ENCODE measurements at places on chromosomes 2 and 18. TPM values are rescaled to one million over a fixed set of nuclear protein-coding genes. Genes with fewer than 3 reads are reported as not detected.

DNA sequence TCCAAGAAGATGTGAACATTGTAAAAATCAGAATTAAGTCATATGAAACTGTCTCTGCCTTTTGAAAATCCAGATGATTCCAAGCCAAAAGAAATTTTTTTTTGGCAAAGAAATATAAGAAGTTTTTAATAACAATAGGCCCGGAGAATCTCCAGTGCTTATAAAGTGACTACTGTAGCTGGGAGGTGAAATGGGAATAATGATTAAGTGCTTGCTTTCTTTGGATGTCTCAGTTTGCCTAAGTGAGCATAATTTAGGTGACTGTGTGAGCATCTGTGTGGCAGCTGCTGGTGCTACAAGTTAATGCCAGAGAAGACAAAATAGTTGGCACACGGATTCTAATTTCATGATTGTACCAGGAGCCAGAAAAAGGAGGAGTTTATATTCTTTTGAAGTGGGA lies 185.0 kb downstream of the LTBP1 start:
- no peak for DNase-seq

DNA sequence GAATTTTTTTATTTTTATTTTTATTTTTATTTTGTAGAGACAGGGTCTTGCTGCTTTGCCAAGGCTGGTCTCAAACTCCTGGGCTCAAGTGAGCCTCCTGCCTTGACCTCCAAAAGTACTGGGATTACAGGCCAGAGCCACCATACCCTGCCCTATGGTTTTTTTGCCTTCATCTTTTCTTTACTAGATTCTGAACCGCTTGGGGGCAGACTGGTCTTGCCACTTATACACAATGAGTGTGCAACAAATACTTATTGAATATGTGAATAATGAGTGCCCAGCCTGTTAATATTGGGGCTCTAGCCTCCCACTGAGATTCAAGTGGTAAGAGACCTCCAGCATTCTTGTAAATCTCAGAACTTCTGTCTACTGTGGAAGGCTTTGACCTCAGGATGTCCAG lies 3.9 kb downstream of the NCK2 start:
- DNase-seq: no peak

DNA sequence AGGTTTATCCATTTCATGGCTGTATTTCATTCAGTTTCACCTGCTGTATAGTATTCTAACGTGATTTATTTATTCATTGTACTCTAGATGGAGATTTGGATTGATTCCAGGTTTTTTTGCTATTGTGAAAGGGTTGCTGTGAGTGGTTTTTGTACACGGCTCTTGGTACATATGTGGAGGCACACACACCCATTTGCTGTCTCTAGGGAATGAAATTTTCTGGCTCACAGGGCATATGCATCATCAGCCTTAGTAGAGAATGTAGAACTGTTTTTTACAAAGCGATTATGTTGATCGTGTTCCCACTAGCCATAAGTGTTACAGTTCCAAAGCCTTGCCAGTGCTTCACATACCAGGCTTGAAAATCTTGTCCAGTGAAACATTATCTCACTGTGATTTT lies 5.1 kb downstream of the SPTBN1 start:
- DNase-seq: no peak

- no peak for DNase-seq
These were observed 167.1 kb upstream of the FOSL2 start for GRCh38 chr2:28225473-28226080.

The FAM110C gene
- total RNA-seq: 4.2 TPM

The KIF1A gene
- total RNA-seq: 132 TPM

The PMAIP1 gene
- total RNA-seq: 4.6 TPM

GRCh38 chr2:227853204-227853629 lies 18.2 kb upstream of the DAW1 start:
- no peak for DNase-seq

The G6PC2 gene
- total RNA-seq: not detected

DNA sequence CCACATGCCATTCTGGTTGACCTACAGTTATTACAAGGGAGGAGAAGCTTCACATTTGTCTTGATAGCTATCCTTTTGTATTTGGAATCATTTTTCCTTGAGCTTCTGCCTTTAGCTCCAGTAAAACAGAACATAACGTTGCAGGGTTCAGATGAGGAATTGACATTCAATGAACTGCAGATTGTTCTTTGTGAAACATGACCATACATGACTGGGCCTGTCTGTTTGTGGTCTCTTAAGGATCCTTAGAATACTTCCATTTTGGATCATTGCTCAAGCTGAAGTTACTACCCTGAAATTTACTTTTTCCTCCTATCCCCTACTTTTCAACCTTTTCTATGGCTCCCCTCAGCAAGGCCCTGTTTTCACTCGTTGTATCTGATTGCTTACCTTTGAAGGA lies 1281.7 kb upstream of the CELF4 start:
- DNase-seq: no peak

DNA sequence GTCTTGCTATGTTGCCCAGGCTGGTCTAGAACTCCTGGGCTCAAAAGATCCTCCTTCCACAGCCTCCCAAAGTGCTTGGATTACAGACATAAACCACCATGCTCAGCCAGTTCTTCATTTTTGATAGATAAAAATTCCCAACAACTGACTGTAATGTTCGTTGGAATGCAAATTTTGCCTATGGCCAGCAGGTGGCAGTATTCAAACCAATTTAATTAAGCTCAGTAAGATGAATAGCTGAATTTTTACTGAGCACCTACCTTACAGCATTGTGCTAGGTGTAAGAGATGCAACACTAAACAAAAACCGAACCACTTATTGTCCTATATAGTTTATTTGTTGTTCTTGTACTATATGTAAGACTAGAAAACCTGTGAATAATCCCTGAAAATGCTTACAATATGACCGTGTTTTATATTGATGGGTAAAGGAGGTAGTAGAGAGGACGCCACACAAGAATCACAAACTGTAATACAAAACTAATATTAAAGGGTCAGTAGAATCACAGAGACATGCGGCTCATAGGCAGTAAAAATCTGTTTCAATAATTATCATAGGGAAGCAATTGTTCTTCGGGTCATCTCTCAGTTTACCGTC lies 8.2 kb upstream of the TMEM182 start:
- no peak for DNase-seq

The SCN2A gene
- total RNA-seq: 0.86 TPM

The GALR1 gene
- total RNA-seq: 4.0 TPM

DNA sequence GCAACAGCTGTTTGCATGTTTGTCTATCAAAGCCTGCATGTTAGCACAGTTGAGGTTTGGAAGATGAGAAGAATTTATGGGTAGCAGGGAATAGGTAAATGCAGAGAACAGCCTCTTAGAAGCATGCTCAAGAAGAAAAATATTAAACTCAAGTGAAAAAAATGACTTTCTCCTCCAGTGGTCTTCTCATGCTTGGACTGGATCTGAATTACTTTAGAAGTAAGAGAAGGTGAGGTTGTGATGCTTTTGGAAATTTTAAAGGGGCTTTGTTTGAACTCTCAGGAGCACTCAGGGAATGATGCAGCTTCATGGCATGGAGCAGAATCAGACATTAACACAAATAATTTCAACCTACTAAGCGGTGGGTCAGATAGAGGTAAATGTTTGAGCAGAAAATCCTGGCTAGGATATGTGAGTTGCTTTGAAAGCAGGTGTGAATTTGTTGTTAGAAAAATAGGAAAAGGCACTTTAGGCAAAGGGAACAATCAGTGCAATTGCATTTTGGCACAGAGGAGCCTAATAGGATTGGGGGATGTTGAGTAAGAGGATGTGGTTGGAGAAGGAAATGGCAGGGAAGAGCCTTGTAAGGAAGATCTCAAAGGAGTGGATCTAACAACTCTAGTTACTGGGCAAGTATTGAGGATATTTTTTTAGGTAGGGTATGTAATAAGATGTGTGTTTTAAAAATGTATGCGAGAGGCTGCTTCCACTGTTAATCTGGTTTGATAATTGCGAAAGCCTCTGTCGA lies 76.3 kb downstream of the DDX1 start:
- DNase-seq: no peak

The CHRNG gene
- not detected for total RNA-seq
